A549 treated with GW870086 at 1 μM for 4 hours (cell line): ENCODE measurements at places on chromosomes 1 and 21. TPM values are rescaled to one million over a fixed set of nuclear protein-coding genes. Genes with fewer than 3 reads are reported as not detected.

Gene PPFIA4
- 0.23 to 0.63 TPM (median 0.40 TPM) in 5 replicates for total RNA-seq

Gene MAGOH
- 62.1 to 93.9 TPM (median 66.2 TPM) in 5 replicates for total RNA-seq

Gene ALG14
- 5.0 to 8.8 TPM (median 6.5 TPM) in 5 replicates for total RNA-seq

Gene RNU1-1
- total RNA-seq = 36.3 TPM in 1 of 5 replicates, not detected in the others

Gene IL19
- total RNA-seq = not detected in 5 replicates

Gene NID1
- 5.5 to 9.8 TPM (median 8.2 TPM) in 5 replicates for total RNA-seq

Gene CAPN9
- total RNA-seq = not detected in 5 replicates

Gene VANGL1
- total RNA-seq = 17.0 to 24.6 TPM (median 21.7 TPM) in 5 replicates

Gene TRIM67
- 0.09 to 0.23 TPM (median 0.13 TPM) in 5 replicates for total RNA-seq

Gene S100A5
- total RNA-seq = 0.87 to 1.4 TPM (median 1.1 TPM) in 5 replicates

Gene FMOD
- total RNA-seq = 0.23 TPM in 2 of 5 replicates, not detected in the others

Gene OR2T35
- not detected in 5 replicates for total RNA-seq

Gene CYP4B1
- not detected in 5 replicates for total RNA-seq

Gene ACADM
- 24.9 to 37.5 TPM (median 31.6 TPM) in 5 replicates for total RNA-seq

Gene RORC
- total RNA-seq = 0.03 to 0.08 TPM (median 0.06 TPM) in 3 of 5 replicates, not detected in the others

Gene IL22RA1
- 8.0 to 9.6 TPM (median 8.4 TPM) in 5 replicates for total RNA-seq

Gene CCDC17
- total RNA-seq = 0.23 to 0.50 TPM (median 0.42 TPM) in 5 replicates

Gene S100A12
- not detected in 5 replicates for total RNA-seq

Gene HSPA6
- 1.5 to 7.5 TPM (median 2.0 TPM) in 5 replicates for total RNA-seq

Gene WNT3A
- not detected in 5 replicates for total RNA-seq

Gene ZFP69
- not detected in 5 replicates for total RNA-seq

Gene LHX8
- 0.77 to 1.3 TPM (median 0.97 TPM) in 5 replicates for total RNA-seq

Gene MXRA8
- total RNA-seq = 0.11 to 0.62 TPM (median 0.56 TPM) in 4 of 5 replicates, not detected in the other
